ENCODE measurements at places on chromosomes 7 and 10.

DNA sequence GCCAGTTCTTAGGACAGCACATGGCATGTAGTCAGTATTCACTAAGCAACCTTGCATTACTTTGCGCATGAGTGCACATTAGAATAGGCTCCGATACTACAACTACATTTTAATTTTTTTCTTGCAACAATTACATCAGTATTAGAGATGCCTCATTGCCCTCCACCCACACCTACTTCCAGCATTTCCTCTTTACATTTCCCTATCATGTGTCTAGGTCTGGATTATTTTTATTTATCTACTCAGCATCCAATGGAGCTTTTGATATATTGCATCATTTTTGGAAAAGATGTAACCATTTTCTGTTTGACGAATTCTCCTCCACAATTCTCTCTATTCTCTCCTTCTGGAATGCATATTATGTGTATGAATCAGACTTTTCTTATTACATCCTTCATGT lies 258.2 kb upstream of the GLI3 start:
- no peak for DNase-seq

- DNase-seq: no peak
These were observed 770.4 kb downstream of the TNS3 start for GRCh38 chr7:46811529-46811928.

- DNase-seq: no peak
These were observed 1127.0 kb downstream of the DNAJB9 start for GRCh38 chr7:109696723-109697122.

GRCh38 chr7:45662018-45662417 lies 87.8 kb downstream of the ADCY1 start:
- no peak for DNase-seq

GRCh38 chr7:22385326-22385725 lies 28.4 kb upstream of the RAPGEF5 start:
- no peak for DNase-seq

DNA sequence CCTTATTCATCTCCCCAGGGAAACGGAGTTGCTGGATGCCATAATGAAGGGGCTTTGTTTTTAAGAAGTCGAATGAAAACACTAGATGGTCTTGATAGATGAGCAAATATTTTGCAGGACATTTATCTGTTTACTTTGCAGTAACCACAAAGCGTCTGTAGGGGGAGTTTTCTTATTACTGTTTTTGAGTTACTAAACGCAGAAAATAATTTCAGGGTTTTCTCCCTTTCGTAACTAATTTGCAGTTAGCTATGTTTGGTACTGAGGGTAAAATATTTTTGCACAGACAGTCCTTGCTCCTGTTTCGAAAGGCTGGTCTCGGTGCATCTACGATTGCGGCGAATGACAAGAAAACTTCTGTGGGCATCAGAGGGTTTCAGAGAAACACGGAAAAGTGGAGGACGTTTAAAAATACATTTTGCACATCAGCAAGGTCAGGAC lies 505.6 kb upstream of the MKI67 start:
- DNase-seq: no peak

GRCh38 chr10:92756201-92757065 lies 66.7 kb downstream of the HHEX start:
- no peak for DNase-seq

All from CD4-positive, alpha-beta T cell treated with Interleukin-15 for 4 hours (primary cell).